Left ventricle myocardium superior (tissue), 1 donor: ENCODE measurements at places on chromosomes 3 and 15. TPM values are rescaled to one million over a fixed set of nuclear protein-coding genes. Genes with fewer than 3 reads are reported as not detected.

FMN1 gene
- 2.9 TPM for total RNA-seq

ZIC4 gene
- total RNA-seq: not detected

TERC gene
- total RNA-seq: 3.5 TPM

MRPS11 gene
- 73.3 TPM for total RNA-seq

RHCG gene
- total RNA-seq: not detected

OCA2 gene
- 0.15 TPM for total RNA-seq

CPN2 gene
- total RNA-seq: 0.40 TPM

CCDC32 gene
- 17.5 TPM for total RNA-seq

BHLHE40 gene
- total RNA-seq: 26.8 TPM

GABRR3 gene
- total RNA-seq: not detected

LEKR1 gene
- 0.62 TPM for total RNA-seq

NR1I2 gene
- 0.12 TPM for total RNA-seq

TMEM207 gene
- total RNA-seq: not detected

FANCD2OS gene
- total RNA-seq: not detected

JMJD7 gene
- total RNA-seq: 16.7 TPM

NLGN1 gene
- total RNA-seq: 10.5 TPM

PRSS50 gene
- total RNA-seq: 0.10 TPM

HTD2 gene
- total RNA-seq: 14.9 TPM

MGLL gene
- 94.3 TPM for total RNA-seq

CHRNA5 gene
- total RNA-seq: 4.4 TPM

FOXB1 gene
- not detected for total RNA-seq

HDAC11 gene
- 39.8 TPM for total RNA-seq

IL17RB gene
- 3.1 TPM for total RNA-seq

NPRL2 gene
- total RNA-seq: 16.8 TPM

CPLX3 gene
- 4.1 TPM for total RNA-seq

PLOD2 gene
- total RNA-seq: 19.2 TPM

BFSP2 gene
- not detected for total RNA-seq

RAD51 gene
- 1.5 TPM for total RNA-seq

TMEM212 gene
- not detected for total RNA-seq
